ENCODE measurements at places on chromosomes 5 and 9. TPM values are rescaled to one million over a fixed set of nuclear protein-coding genes. Genes with fewer than 3 reads are reported as not detected.

The SCAI gene
- 1.6 TPM for total RNA-seq

The ARL14EPL gene
- not detected for total RNA-seq

The SNAPC4 gene
- total RNA-seq = 7.6 TPM

The FOXD4L3 gene
- not detected for total RNA-seq

The SPINK13 gene
- not detected for total RNA-seq

The ENTREP1 gene
- 0.19 TPM for total RNA-seq

The TMOD1 gene
- total RNA-seq = not detected

The TRIP13 gene
- total RNA-seq = 24.7 TPM

The UBLCP1 gene
- 30.1 TPM for total RNA-seq

The PCDHB12 gene
- total RNA-seq = not detected
